ENCODE measurements at places on chromosomes 4 and X. TPM values are rescaled to one million over a fixed set of nuclear protein-coding genes. Genes with fewer than 3 reads are reported as not detected.

KCND1 gene
- 0.63 TPM for total RNA-seq

GYPE gene
- 0.63 TPM for total RNA-seq

TSPAN7 gene
- 81.7 TPM for total RNA-seq

ZIC3 gene
- 1.9 TPM for total RNA-seq

MAGEA8 gene
- not detected for total RNA-seq

TBC1D19 gene
- 85.1 TPM for total RNA-seq

TMEM154 gene
- total RNA-seq: 0.63 TPM

XKRX gene
- not detected for total RNA-seq

FRG2 gene
- total RNA-seq: not detected

CYLC1 gene
- total RNA-seq: not detected

SYNPO2 gene
- total RNA-seq: 1.9 TPM

ASB12 gene
- 0.63 TPM for total RNA-seq

AREG gene
- total RNA-seq: not detected

TENM3 gene
- 48.2 TPM for total RNA-seq

CXorf58 gene
- not detected for total RNA-seq

RPS6KA3 gene
- 32.2 TPM for total RNA-seq

NLRP2B gene
- 0.31 TPM for total RNA-seq

FAM53A gene
- 0.63 TPM for total RNA-seq

POF1B gene
- not detected for total RNA-seq

TMEM150C gene
- 76.7 TPM for total RNA-seq

MAGEA2B gene
- not detected for total RNA-seq

Measured in parietal lobe (tissue), 2 donors.